Stimulated activated CD4-positive, alpha-beta T cell treated with anti-CD3 and anti-CD28 coated beads, Interleukin-15, amount 100 ng/mL, for 1 hour (primary cell): ENCODE measurements at places on chromosomes 2 and 18.

- no peak for DNase-seq
These were observed 11.3 kb upstream of the ARHGEF4 start for GRCh38 chr2:130825231-130825965.

DNA sequence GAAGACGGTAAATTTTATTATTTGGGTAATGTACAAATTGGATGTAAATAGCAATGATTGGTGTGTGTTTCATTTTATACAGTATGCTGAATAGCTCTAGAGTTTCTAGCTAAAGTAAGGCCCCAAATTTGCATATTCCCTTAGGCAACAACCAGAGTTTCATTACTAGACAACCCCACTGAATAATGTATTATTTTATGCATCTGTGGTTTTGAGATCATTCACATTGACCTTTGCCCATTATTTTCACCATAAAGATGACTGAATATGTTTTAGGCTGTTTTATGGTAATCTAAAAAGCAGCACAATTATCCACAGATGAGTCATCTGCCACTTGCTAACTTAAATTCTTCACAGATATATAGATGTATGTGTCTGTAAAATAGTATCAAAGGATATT lies 44.5 kb upstream of the C2orf74 start:
- DNase-seq: no peak

DNA sequence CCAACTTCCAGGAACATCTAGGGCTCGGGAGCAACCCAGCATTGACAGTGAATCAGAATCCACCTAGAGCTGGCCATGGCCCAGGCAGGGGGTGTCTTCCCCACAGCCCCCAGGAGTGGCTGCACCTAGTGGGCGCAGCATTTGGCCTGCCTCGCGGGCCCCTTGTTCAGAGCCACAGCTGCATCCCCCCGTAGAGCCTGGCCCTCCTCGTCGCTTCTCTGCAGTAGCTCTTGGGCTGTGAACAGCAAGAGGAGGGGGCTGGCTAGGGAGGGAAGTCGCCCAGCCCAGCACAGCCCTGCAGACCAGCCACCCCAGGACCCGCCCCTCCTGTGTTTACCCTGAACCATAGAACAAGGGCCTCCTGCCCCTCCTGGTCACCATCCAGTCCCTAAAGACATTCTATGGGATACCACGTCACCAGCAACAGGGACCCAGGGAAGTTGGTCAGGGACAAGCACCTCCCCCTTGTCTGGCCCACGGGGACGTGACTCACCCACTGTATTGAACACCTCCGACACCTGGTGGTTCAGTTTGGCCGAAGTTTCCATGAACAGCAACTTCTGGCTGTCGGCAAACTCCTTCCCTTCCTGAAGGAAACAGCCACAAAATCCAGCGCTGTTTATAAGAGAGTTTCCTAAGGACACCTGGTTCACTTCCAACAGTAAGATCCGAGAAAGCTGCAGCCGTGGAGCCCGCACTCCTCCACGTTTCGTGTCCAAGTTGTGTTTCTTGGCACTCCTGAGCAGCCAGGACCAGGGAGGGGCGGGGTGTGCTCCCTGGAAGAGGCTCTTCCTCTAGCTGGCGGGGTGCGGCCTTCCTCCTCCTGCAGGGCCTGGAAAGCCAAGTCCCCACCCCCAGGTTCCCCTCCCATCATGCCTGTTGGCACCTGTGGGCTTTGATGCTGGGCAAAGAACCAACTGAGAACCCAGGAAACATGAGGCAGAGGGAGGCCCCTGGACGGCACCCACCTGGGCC lies 8.8 kb downstream of the PRLH start:
- DNase-seq: no peak

DNA sequence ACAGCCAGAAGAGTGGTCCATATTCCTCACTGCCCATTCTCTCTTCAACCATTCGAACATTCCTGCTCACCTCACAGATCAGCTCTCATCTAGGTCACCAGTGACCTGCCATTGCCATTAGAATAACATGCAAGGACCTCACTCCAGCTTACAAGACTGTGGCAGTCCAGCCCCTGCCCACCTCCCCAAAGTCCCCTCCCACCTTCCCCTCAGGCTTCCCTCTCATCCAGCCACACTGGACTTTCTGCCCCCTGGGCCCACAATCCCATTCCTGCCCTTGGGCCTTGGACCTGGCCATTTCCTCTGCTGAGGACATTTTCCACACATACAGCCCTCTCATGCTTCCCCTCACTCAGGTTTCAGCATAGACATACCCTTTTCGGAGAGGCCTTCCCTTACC lies 5.2 kb upstream of the TMEM177 start:
- DNase-seq: no peak

- no peak for DNase-seq
These were observed 556.3 kb downstream of the RIT2 start for GRCh38 chr18:42559069-42559690.

DNA sequence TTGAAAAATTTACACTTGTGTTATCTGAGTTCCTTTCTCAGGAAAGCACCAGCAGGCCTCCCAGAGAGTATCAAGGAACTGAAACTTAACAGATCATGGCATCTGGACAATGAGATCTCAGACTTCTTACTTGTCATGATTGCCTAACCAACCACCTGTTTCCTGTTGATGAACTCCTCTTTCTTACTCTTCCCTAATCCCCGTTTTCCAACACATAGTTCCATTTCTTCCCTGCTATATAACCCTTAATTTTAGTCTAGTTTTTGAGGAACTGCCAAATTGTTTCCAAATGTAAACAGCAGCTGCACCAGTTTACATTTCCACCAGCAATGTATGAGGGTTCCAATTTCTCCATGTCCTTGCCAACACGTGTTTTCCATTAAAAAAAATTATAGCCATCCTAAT lies 6.1 kb upstream of the FAM171B start:
- no peak for DNase-seq

- DNase-seq: no peak
These were observed 201.7 kb upstream of the RBBP8 start for GRCh38 chr18:22731398-22731797.

- DNase-seq: no peak
These were observed 33.8 kb upstream of the HAAO start for GRCh38 chr2:42826231-42826630.

DNA sequence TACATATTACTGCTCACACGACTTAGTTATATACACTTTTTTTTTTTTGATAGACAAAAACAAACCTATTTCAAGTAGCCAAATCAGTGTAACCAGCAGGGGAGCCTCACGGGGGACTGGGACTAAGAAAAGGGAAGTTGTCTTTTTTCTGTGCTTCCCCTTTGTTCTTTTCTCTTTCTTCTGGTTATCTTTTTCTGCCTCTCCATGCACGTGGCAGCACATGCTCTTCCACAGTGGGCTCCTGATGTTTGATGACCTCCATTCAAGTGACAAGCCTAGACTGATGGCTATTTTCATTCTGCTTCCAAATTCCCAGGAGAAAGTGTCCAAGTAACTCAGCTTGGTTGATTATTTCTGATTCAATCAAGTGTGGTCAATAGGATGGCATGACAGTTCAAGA lies 98.2 kb upstream of the STK39 start:
- DNase-seq: no peak

- DNase-seq: no peak
These were observed 108.5 kb upstream of the NCK2 start for GRCh38 chr2:105636109-105636740.

DNA sequence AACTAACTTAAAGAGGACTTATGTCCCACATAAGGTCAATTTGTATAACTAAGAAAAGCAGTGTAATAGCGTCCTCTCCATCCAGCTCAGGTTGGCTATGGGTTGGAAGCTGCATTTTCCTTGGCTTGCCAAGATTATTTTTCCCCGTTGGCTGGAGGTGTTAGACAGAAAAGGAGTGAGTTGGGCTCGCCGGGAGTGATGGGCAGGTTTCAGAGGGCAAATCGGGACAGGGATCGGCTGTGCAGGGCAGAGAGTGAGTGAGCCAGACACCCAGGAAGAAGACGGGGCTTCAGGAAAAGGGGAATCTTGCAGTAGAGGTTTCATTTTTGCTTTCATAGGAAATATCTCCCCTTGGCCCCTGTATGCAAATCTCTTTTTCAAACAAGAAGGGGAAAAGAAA lies 41.5 kb upstream of the MAP3K20 start:
- no peak for DNase-seq

- DNase-seq: no peak
These were observed 5.6 kb downstream of the RPL31 start for GRCh38 chr2:101007415-101008345.

DNA sequence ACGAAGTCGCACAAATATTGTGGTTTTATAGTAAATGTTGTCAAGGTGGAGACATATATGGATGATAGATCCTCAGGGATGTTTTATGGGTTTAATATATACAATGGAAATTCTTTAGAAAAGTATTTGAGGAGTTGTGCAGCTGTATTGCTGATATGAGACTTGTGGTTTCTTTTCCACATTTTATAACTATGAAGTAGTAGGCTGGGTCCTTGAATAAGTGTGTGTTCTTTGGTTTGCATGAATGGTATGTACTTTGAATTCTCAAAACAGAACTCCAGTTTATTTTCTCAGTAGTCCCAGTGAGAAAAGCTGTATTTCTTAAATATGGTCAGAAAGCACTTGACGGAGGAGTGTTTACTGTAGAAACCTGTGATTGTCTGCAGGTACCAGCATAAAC lies 42.4 kb downstream of the PLCL1 start:
- DNase-seq: no peak

DNA sequence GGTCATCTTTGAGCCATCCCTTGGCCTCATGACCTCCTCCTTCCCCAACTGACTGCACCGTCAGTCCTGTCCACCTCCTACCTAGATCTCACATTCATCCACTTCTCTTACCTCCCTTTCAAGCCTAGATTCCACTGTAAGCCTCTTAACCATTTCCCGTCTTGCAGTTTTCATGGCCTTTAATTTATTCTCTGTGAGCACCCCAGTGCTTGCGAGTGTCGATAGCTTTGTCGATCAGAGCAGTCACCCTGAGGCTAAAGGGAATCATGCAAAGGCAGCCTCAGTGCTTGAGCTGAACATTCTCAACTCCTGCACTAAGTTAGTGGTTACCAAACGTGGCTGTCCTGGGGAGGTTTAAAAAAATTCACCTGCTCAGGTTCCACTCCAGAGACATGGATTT lies 14.7 kb downstream of the ARHGAP25 start:
- no peak for DNase-seq

GRCh38 chr2:86396291-86396785 lies 44.8 kb upstream of the KDM3A start:
- no peak for DNase-seq

- DNase-seq: no peak
These were observed 133.4 kb upstream of the ITGA6 start for GRCh38 chr2:172293952-172294351.

GRCh38 chr2:134319596-134320254 lies 65.9 kb downstream of the MGAT5 start:
- DNase-seq: no peak

DNA sequence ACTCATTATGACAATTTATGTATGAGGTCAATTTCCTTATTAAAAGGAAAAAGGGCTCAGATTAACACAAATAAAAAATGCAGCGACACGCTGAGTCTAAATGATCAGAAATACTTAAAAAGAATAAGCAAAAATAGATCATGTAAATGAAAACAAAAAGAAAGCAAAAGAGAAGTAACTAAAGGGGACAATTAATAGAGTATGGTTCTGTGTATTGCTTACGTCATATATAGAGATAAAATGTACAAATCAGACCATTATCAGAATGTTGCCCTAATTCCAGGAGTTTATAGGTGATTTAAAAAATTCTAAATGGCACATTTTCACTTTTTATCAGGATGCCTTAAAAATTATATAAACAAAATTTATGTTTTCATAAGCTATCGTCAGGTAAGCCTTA lies 189.5 kb downstream of the DNAH7 start:
- DNase-seq: no peak

- no peak for DNase-seq
These were observed 21.0 kb upstream of the HES6 start for GRCh38 chr2:238260883-238261282.

GRCh38 chr2:121255358-121255757 lies 29.6 kb downstream of the TFCP2L1 start:
- DNase-seq: no peak

GRCh38 chr2:134540990-134541389 lies 177.8 kb downstream of the TMEM163 start:
- DNase-seq: no peak

- no peak for DNase-seq
These were observed 47.7 kb upstream of the WIPF1 start for GRCh38 chr2:174645296-174645695.

DNA sequence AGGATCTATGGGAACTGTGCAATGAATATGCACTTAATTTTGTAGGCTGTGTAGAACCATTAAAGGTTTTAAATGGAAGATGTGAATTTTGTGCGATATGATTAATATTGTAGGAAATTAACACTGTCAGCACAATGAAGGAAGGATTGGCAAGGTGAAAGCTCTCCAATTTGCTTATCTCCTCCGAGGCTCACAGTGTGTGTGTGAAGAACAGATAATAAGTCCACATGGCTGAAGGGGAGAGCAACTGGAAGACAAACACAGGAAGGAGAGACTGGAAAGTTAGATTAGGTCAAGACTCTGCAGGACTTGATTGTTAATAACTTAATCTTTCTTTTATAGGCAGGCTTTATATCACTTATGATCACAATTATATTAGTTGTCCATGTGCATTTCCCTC lies 269.7 kb upstream of the VRK2 start:
- no peak for DNase-seq

DNA sequence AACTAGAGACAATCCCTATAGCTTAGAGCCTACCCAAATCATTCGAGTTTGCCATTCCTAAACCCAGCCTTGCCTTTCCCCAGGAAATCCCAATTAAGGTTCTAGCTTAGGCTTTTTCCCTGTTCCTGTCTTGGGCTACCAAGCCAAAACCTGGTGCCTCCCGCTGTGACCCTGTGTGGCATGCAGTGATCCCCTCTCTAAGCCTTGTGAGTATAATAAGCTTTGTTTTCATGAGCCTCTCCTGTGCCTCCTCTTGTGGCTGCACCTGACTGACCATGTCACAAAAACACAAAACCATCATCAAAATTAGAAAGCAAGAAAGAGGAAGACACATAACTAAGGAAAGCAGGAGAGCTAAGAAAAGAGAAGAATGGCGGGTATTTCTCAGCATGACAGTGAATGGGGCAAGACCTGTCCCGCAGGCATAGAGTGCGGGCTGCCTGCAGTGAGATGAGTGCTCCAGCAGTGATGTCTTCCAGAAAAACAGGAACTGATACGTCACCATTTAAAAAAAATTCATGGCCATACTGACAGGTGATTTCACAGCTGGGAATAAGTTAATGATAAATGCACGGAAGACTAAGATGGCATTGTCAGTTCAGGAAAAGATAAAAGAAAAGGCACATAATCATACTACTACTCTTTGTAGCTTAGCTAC lies 9.2 kb upstream of the PAIP2B start:
- no peak for DNase-seq
